ENCODE measurements at places on chromosomes 5 and 9. TPM values are rescaled to one million over a fixed set of nuclear protein-coding genes. Genes with fewer than 3 reads are reported as not detected.

Gene ECSCR
- 25.4 TPM for total RNA-seq

GRCh38 chr5:22998774-22999173 is 145.6 kb upstream of the CDH12 start:
- no peak for DNase-seq

Gene SPARC
- total RNA-seq = 1,647 TPM

Gene COL15A1
- 58.4 TPM for total RNA-seq

Gene AK8
- total RNA-seq = 1.9 TPM

Gene SLC25A48
- 0.64 TPM for total RNA-seq

GRCh38 chr5:76125888-76126287 is 42.7 kb downstream of the SV2C start:
- no peak for DNase-seq

DNA sequence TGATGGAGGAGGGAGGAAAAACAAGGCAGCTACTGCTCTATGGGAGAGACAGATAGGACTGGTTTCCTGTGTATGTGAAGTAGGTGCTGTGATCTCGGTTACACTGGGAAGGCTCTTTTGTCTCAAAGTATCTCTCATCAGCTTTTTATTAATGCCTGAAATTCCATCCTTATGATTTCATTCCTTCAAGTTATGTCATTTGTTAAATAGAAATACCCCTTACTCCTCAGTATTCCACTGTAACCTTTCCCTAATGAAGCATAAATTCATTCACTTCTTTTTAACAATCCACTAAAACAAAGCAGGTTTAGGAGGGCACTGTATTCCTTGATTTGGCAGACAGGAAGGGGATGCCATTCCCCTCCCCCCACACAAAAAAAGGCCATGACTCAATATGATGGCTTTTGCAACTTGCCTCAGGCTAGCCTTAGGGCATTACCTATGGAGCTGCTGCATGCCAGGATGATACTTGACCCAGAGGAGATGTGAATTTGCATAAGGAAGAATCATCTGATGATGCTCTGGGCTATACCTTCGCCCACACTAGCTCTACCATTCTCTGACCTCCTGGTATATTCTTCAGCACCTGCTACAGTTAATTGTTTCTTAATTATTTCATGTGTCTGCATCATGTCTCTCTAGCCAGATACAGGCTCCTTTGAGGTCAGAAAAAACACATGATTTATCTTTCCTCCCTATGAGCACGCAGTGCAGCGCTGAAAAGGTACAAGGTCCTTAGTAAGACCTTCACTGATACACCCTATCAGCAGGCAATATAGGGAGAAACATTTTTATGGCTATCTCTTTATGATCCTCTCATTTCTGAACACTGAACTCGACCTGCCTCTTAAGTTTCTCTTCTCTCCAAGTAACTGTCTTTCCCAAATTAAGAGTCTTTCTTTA is 26.3 kb downstream of the NR3C1 start:
- DNase-seq = no peak

- no peak for DNase-seq
Observed at GRCh38 chr9:75451505-75451904, 363.2 kb downstream of the OSTF1 start.

Gene FOXD4L5
- total RNA-seq = not detected

DNA sequence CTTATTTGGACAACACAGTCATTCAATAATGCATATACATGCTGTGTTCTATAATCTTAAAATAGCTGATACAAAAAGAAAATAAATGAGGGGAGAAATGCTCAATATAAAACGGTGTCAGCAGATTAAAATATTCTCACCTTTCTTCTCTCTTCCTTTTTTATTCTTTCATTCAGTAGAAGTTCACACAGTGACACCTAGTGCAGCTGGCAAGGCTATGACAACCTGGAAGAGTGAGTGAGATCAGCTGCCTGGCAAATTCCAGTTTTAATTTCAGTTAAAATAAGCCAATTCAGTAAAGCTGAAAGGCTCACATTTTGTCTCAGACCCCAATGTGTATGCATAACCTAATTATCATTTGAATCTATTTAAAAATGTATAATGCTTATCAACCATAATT is 150.3 kb downstream of the RASEF start:
- no peak for DNase-seq

All from left lung (tissue), 14 donors.